ENCODE measurements at places on chromosomes 7 and 10.
A peak's percentile ranks its signal among the peaks of the same experiment; 100 is the strongest.

- no peaks in the 10 kb centered on the region for H3K4me1 ChIP-seq
- no peak overlapping the region for H3K4me3 ChIP-seq
- H3K27ac ChIP-seq, result no peak overlapping the region
Measured at GRCh38 chr10:62093863-62094291, 174.8 kb downstream of the RTKN2 start.

- H3K4me3 ChIP-seq, result no peak overlapping the region
- no peaks in the 10 kb centered on the region for H3K4me1 ChIP-seq
- no peaks in the 10 kb centered on the region for H3K36me3 ChIP-seq
- H3K27me3 ChIP-seq, result peaks cover 7% of the 10 kb centered on the region
- DNase-seq, result no peak
Measured at GRCh38 chr7:143437578-143437977, 5.7 kb upstream of the TAS2R60 start.

- no peak for DNase-seq
- no peaks in the 10 kb centered on the region for H3K4me1 ChIP-seq
- no peak overlapping the region for H3K27ac ChIP-seq
- no peaks in the 10 kb centered on the region for H3K36me3 ChIP-seq
- H3K27me3 ChIP-seq, result no peaks in the 10 kb centered on the region
- no peak overlapping the region for H3K4me3 ChIP-seq
Measured at GRCh38 chr7:46607176-46607575, 686.1 kb upstream of the IGFBP3 start.

- H3K4me1 ChIP-seq, result no peaks in the 10 kb centered on the region
- DNase-seq, result no peak
- peaks cover 6% of the 10 kb centered on the region for H3K27me3 ChIP-seq
Measured at GRCh38 chr7:116772926-116773749, 89.2 kb upstream of the CAPZA2 start.

DNA sequence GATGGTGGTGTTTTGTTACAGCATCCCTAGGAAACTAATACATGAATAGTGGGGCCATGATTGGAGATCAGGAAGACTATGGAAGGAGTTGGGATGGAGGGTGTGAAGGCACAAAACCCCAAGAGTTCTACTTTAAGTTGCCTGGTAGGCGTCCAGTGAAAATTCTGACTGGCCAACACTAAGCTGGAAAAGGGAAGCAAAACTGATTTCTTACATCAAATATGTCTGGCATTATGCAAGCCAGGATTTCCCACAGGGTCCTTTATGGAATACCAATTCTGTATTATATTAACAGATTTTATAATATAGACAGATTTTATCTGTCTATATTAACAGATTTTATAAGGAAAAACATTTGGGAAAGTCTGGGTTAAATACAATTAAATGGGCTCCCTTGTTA, 16.2 kb downstream of the CPVL start:
- no peaks in the 10 kb centered on the region for H3K27me3 ChIP-seq
- H3K4me1 ChIP-seq, result no peaks in the 10 kb centered on the region
- no peaks in the 10 kb centered on the region for H3K36me3 ChIP-seq

GRCh38 chr7:112798274-112799159, 8.3 kb upstream of the TMEM168 start:
- no peaks in the 10 kb centered on the region for H3K36me3 ChIP-seq
- H3K27me3 ChIP-seq, result no peaks in the 10 kb centered on the region
- H3K4me3 ChIP-seq, result no peak overlapping the region

- no peak overlapping the region for H3K27ac ChIP-seq
- no peak overlapping the region for H3K4me3 ChIP-seq
- no peaks in the 10 kb centered on the region for H3K36me3 ChIP-seq
- peaks cover 17% of the 10 kb centered on the region for H3K4me1 ChIP-seq
Measured at GRCh38 chr10:131129544-131129943, 182.0 kb downstream of the TCERG1L start.

DNA sequence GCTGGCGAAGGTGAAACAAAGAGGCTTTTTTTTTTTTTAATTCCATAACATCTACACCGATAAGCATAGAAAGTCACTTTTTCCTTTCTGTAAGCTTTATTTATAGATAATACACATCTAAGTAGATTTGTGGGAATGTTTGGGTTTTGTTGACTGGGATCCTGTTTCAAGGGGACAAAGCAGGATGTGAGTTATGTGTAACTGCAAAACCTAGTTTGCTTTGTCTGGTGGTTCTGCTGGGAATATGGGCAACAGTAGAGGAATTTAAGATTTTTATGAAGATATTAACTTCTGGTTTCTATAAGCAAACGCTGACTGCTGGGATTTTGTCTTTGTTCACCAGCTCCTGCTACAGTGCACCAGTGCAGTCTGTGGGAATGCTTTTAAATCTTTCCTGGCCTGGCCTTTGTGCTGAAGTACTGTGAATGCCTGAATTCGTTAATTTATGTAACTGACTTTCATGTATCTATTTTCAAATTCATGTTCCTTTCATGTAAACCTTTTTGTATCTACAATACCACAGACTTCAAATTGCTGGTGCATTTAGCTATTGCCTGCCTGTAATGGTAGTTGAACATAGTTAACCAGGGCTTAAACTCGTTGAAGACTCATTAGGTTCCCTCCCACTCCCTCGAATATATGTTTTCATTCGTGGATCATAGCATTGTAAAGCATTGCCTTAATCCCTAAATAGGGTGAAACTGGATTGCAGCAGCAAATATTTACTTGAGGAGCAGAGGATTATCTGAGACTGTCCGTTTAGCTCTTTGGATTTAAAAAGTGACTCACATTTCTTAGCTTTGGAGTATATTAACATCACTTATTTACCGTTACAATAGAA, 1.5 kb downstream of the KLHL7 start:
- H3K27me3 ChIP-seq, result no peaks in the 10 kb centered on the region
- DNase-seq, result no peak
- H3K4me3 ChIP-seq, result peak overlapping the region; percentile 95

- no peaks in the 10 kb centered on the region for H3K27me3 ChIP-seq
- no peak overlapping the region for H3K4me3 ChIP-seq
- no peak for DNase-seq
- no peak overlapping the region for H3K27ac ChIP-seq
- H3K36me3 ChIP-seq, result no peaks in the 10 kb centered on the region
- H3K4me1 ChIP-seq, result no peaks in the 10 kb centered on the region
Measured at GRCh38 chr10:109480836-109481235, 442.5 kb downstream of the XPNPEP1 start.

DNA sequence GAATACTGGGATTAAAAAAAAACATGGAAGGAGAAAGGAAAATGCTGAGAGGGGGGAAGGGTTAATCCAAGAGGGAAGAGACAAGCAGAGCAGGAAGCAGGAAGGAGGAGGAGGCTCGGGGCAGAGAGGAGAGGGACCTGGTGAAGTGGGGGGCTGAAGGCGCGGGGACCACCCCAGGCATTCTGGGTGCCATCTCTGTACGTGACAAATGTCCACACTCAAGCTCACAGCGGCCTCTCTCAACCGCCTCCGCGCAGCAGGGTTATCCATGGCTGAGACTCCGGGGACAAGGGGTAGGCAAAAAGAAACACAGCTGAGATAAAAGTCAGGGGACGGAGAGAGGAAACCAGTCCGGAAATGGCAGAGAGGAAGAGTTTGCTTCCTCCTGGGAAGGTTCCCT, 33.9 kb downstream of the EN2 start:
- H3K4me1 ChIP-seq, result no peaks in the 10 kb centered on the region
- no peak overlapping the region for H3K27ac ChIP-seq
- peaks cover 3% of the 10 kb centered on the region for H3K27me3 ChIP-seq
- no peak for DNase-seq

- H3K27ac ChIP-seq, result no peak overlapping the region
- no peak for DNase-seq
- no peaks in the 10 kb centered on the region for H3K4me1 ChIP-seq
- no peaks in the 10 kb centered on the region for H3K27me3 ChIP-seq
Measured at GRCh38 chr7:169276-170172, 22.8 kb upstream of the FAM20C start.

GRCh38 chr7:105806592-105807447, 69.6 kb downstream of the ATXN7L1 start:
- DNase-seq, result no peak
- no peaks in the 10 kb centered on the region for H3K4me1 ChIP-seq
- H3K27me3 ChIP-seq, result no peaks in the 10 kb centered on the region
- H3K27ac ChIP-seq, result no peak overlapping the region
- no peaks in the 10 kb centered on the region for H3K36me3 ChIP-seq

GRCh38 chr10:62352356-62352970, 21.7 kb upstream of the ZNF365 start:
- no peaks in the 10 kb centered on the region for H3K4me1 ChIP-seq
- DNase-seq, result no peak
- H3K36me3 ChIP-seq, result no peaks in the 10 kb centered on the region
- no peaks in the 10 kb centered on the region for H3K27me3 ChIP-seq
- no peak overlapping the region for H3K27ac ChIP-seq
- no peak overlapping the region for H3K4me3 ChIP-seq

DNA sequence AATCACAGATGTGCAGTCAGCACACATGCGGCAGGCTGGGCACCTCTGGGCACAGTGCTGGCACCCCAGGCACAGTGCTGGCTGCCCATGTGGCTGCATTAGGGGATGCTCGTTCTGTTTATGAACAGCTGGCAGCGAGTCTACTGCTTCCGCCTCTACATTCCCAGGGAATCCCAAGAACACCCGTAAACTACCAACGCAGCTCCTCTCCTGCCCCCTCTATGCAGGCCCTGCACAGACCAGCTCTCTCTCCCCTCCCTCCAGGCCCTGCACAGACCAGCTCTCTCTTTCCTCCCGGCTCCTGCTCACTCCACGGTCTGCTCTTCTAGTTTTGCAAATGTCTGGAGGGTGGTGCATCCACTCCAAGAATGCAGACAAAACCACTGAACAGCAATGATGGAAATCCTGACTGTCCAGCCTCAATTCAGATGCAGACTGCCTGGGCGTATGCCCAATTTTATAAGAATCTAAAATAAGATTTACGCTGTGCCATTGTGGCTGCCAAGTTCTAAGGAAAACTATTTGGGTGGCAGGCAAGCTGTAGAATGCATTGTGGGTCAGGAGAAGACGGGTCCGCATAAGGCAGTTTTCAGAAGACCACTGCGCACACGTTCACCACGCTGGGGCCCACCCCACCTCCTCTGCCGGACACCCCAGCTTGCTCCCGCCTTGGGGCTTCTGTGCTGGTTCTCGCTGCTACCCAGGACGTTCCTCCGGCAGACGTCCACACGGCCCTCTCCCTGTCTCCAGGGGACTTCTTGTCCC, 234.6 kb downstream of the ZMYND11 start:
- peaks cover 28% of the 10 kb centered on the region for H3K4me1 ChIP-seq
- no peak for DNase-seq
- H3K36me3 ChIP-seq, result no peaks in the 10 kb centered on the region

GRCh38 chr7:76060842-76061241, 12.9 kb downstream of the MDH2 start:
- no peak overlapping the region for H3K27ac ChIP-seq
- H3K27me3 ChIP-seq, result no peaks in the 10 kb centered on the region
- H3K36me3 ChIP-seq, result peaks cover 97% of the 10 kb centered on the region
- no peak for DNase-seq

GRCh38 chr7:74461970-74462706, 8.4 kb downstream of the GTF2IRD1 start:
- no peaks in the 10 kb centered on the region for H3K36me3 ChIP-seq
- no peak for DNase-seq
- H3K27me3 ChIP-seq, result no peaks in the 10 kb centered on the region
- no peak overlapping the region for H3K4me3 ChIP-seq
- no peak overlapping the region for H3K27ac ChIP-seq
- no peaks in the 10 kb centered on the region for H3K4me1 ChIP-seq

DNA sequence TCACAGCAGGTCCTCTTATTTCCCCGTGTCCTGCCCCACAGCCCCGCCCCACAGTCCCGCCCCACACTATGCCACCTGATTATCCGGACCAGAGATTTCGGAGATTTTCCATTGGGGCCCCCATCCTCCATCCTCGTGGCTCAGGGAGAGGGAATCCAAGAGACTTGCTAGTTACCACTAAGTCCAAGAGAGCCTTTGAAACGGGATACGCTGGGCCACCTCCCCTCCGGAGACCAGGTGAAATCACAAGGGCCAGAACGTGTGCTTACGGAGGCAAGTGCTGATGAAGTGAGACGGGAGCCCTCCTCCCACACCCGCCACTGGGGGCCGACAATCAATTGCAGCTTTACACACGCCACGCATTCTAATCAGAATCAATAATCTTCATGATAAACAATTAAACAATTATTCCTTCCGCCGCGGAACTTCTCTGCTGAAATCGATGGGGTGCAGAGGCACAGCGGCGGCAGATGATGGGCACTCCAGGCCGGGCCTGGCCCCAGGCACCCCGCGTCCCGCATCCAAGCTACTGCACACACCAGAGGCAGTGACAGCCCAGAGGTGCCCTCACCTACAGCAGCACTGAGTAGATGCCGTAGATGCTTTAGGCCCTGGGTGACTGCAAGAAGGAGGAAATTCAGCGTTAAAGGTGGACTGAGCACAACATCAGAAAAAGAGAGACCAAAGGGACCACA, 534.0 kb upstream of the FOXK1 start:
- H3K4me3 ChIP-seq, result no peak overlapping the region
- no peaks in the 10 kb centered on the region for H3K4me1 ChIP-seq
- DNase-seq, result no peak
- H3K27ac ChIP-seq, result no peak overlapping the region

DNA sequence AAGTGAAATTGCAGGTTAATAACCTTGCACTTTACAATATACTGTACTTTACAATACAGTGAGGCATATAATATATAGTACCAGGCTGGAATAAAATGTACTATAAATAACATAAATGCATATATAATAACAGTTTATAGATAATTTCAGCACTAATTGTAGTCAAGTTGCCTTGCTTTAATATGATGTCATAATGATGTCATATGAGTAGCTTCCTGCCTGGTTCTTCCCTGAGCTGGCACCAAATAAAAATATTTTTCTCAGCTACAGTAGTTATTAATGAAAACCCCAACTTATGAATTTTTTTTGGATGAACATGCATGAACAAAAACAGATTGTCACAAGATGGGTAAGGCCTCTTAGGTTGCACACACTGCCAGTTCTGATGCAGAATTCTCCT, 816.7 kb downstream of the XPNPEP1 start:
- H3K27me3 ChIP-seq, result no peaks in the 10 kb centered on the region
- H3K27ac ChIP-seq, result no peak overlapping the region
- no peaks in the 10 kb centered on the region for H3K36me3 ChIP-seq
- DNase-seq, result no peak
- no peaks in the 10 kb centered on the region for H3K4me1 ChIP-seq

GRCh38 chr7:93949423-93949822, 27.9 kb downstream of the GNG11 start:
- H3K36me3 ChIP-seq, result no peaks in the 10 kb centered on the region
- H3K4me3 ChIP-seq, result no peak overlapping the region
- no peaks in the 10 kb centered on the region for H3K4me1 ChIP-seq
- DNase-seq, result no peak

GRCh38 chr10:110460111-110460809, 37.4 kb upstream of the DUSP5 start:
- H3K27me3 ChIP-seq, result peaks cover 3% of the 10 kb centered on the region
- H3K36me3 ChIP-seq, result no peaks in the 10 kb centered on the region
- DNase-seq, result peak; percentile 47
- H3K27ac ChIP-seq, result no peak overlapping the region

DNA sequence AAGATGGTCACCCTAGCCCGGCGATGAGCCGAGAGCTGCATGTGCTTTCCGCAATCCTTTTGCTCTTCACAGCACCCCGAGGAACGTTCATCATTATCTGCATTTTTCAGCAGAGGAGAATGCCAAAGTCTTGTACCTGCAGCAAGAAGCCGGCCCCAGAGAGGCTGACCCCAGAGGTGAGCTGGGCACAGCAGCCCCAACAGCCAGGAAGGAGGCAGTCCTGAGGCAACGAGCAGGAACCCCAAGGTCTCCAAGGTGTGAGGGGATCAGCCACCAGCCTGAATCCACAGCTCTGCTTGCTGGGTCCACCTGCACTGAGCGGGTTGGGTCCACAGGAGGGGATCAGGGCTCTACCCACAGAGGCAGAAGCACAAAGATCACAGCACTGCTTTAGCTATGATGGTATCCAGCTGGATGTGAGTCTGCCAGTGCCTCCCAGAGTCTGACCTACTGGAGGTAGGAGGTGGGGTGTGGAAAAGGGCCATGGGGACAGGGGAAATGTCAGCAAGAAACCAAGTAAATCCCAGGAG, 16.8 kb upstream of the GDF10 start:
- DNase-seq, result no peak
- no peak overlapping the region for H3K4me3 ChIP-seq
- H3K4me1 ChIP-seq, result peaks cover 33% of the 10 kb centered on the region
- no peak overlapping the region for H3K27ac ChIP-seq

All from DND-41 (cell line).